SHP77 treated with DMSO at 0.1 percent for 48 hours (cell line): ENCODE measurements at places on chromosomes 6 and 20.
A peak's percentile ranks its signal among the peaks of the same experiment; 100 is the strongest.

GRCh38 chr6:49849213-49849907 is 17.0 kb downstream of the CRISP1 start:
- DNase-seq, result peak; percentile 17

- no peak for DNase-seq
Observed at GRCh38 chr6:134105940-134106339, 53.5 kb upstream of the SLC2A12 start.

- DNase-seq, result no peak
Observed at GRCh38 chr6:168526841-168527281, 85.9 kb downstream of the SMOC2 start.

GRCh38 chr6:113220832-113221231 is 636.3 kb upstream of the MARCKS start:
- no peak for DNase-seq

DNA sequence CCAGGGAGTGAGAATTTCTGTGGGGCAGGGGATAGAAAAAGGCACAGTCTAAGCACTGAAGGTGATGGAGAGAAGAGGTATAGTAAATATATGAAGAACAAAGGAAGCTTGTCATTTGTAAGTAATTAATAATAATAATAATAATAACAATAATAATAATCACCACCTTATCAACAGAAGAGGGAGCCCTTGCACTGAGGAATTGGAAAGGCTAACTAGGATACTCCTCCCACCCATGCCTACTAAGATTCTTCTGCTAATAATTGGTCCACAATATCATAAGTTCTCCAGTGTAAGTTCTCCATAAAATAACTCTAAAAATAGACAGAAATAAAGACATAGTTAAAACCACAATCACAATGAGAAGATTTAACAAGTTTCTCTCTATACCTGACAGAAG is 912 bp upstream of the OR12D3 start:
- no peak for DNase-seq

GRCh38 chr20:56422076-56422823 is 10.2 kb downstream of the CASS4 start:
- no peak for DNase-seq

- DNase-seq, result peak; percentile 38
Observed at GRCh38 chr6:158819213-158819976, at the start of gene EZR. Gene EZR (minus strand): TSS chr6:158819368. CDS start chr6:158818093, 1,275 bp downstream.

- no peak for DNase-seq
Observed at GRCh38 chr20:58112017-58112781, 116.3 kb downstream of the ANKRD60 start.

DNA sequence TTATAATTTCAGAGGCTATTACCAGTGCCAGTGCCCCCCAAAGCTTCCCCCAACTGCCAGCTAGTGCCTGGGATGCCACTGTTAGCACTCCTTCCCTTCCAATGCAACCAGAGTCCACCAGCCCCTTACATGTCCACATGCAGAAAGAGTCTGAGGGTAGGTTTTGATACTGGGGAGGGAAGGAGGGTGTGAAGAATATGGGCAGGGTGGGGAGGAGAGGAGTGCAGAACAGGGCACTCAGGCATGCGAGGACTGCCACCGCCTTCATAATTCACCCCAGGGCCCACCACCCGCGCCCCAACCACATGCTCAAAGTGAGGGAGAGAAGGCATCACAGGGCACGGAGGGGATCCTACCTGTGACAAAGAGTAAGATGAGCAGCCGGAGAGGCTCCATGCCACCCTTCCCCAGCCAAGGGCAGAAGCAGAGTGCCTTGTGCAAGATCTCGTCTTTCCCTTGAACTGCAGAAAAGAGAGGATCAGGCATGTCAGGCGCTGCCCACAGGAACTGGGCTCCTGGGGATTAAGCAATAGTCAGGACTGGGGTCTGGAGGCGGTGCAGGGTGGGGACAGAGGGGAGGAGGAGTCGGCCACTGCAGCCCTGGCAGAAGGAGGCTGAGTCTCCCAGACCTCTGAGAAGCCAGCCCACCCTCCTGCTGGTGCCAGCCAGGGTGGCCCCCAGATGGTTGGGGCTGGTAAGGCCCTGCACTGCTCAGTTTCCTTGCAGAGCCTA is at the start of gene TREM2:
TSS of gene TREM2 (minus strand) at position 430 of the 732 bp plus-strand sequence. CDS start at position 396, 34 bp downstream.
- DNase-seq, result no peak

GRCh38 chr6:35298625-35299140 is 1.1 kb downstream of the DEF6 start:
- DNase-seq, result no peak

DNA sequence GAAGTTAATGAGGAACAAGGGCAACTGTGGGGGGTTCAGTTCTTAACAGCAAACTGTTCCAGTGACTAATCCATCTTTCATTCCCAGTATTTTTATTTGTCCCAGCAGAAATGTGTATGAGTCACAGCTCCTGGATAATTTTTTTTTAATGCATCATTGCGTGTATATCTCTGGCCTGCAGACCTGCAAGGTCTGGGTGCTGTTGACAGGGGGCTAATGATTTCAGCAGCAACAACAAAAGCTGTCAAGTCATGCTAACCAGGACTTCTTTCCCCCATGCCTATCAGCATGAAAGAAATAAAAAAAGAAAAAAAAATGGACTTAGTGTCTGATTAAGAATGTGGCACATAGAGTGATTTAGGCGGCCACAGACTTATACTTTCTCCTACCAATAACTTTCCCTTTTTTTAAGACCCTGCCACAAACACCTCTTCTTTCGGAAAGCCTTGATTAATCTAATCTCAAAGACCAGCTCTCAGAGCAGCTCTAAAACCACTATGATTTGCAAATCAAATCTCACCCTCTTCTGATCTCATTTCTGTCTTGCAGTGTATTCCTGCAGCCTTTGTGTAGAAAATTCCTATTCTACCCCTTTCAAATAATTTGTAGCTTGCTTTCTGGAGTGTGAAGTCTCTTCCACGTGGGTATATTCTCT is 14.2 kb upstream of the PREX1 start:
- no peak for DNase-seq
